Activated CD4-positive, alpha-beta T cell treated with anti-CD3 and anti-CD28 coated beads for 48 hours (primary cell): ENCODE measurements at places on chromosomes 4 and X.
A peak's percentile ranks its signal among the peaks of the same experiment; 100 is the strongest.

GRCh38 chrX:68429216-68429615, 4.1 kb downstream of the OPHN1 start:
- DNase-seq: no peak

DNA sequence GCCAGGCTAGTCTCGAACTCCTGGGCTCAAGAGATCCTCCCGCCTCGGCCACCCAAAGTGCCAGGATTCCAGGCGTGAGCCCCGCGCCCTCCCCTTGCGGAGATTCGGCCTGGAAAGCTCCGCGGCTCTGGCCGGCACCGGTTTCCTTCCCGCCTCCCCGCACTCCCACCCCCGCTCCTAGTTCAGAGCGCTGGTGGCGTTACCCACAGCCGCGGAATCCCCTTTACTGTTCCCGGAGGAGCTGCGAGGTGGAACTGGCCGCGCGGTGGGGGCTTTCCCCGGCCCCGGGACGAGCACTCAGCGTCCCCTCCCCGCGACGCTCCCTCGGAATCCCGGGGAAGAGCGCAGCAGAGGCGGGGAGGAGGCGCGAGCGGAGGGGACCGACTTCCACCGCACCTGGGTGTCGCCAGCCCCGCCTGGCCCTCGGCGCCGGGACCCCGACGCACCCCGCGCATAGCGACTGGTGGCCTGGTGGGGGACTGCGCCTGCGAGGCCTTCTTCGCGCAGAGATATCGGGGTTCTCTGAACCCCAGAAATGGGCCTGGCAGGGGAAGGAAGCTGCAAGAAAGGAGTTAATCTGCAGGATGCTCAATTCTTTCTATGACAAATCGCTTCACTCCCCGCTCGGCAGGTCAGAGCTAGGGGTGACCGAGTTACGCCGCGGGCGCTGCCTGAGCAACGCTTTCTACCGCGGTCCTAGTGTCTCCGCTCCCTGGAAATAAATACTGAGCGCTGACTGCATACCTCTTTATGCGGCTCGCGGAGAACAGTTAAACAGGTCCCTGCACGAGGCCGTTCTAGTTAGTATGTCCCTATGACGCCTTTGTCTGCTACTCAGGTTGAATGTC, 14.6 kb upstream of the SLC25A4 start:
- DNase-seq: peak; percentile 35

DNA sequence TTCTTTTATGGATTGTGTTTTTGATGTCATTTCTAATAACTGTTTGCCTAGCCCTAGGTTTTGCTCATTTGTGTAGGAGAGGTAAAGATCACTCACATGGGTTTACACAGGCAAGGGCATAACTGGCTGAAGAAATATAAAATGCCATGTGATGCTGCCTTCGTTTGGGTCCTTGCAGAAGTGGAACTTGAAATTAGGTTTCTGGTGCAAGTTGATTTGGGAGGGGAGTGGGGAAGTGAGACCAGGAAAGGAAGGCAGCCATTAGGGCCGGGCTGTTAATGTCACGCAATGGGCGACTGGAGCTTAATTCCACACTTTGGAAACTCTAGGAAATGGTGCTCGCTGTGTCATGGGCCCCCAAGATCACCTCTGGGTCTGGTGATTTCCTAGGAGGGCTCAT, 14.5 kb downstream of the CLCN4 start:
- DNase-seq: no peak

GRCh38 chr4:149294601-149295000, 521.0 kb downstream of the IQCM start:
- DNase-seq: no peak

- DNase-seq: no peak
Observed at GRCh38 chr4:2092669-2093053, 33.5 kb downstream of the NAT8L start.

DNA sequence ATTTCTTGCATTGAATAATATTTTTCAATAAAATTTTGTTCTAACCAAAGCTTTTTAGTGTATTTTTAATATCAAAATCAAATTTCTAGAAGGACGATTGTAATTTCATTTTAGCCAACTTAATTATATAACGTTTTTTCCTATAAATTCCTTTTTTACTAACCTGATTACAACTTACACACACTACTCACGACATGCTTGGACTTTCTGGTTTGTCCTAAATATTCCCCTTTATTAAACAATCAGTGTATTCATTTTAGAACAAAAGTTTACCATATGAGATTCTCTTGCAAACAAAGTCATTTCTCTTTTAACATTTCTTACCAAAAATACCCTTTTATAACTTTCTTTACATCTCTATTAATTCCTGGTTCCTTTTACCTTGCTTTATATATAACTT, 173.7 kb downstream of the PWWP3B start:
- no peak for DNase-seq
